Stimulated activated CD8-positive, alpha-beta memory T cell treated with anti-CD3 and anti-CD28 coated beads, Interleukin-12 subunit alpha, Interleukin-12 subunit beta, amount 100 ng/mL, for 1 hour (primary cell): ENCODE measurements at places on chromosomes 16 and 17.

DNA sequence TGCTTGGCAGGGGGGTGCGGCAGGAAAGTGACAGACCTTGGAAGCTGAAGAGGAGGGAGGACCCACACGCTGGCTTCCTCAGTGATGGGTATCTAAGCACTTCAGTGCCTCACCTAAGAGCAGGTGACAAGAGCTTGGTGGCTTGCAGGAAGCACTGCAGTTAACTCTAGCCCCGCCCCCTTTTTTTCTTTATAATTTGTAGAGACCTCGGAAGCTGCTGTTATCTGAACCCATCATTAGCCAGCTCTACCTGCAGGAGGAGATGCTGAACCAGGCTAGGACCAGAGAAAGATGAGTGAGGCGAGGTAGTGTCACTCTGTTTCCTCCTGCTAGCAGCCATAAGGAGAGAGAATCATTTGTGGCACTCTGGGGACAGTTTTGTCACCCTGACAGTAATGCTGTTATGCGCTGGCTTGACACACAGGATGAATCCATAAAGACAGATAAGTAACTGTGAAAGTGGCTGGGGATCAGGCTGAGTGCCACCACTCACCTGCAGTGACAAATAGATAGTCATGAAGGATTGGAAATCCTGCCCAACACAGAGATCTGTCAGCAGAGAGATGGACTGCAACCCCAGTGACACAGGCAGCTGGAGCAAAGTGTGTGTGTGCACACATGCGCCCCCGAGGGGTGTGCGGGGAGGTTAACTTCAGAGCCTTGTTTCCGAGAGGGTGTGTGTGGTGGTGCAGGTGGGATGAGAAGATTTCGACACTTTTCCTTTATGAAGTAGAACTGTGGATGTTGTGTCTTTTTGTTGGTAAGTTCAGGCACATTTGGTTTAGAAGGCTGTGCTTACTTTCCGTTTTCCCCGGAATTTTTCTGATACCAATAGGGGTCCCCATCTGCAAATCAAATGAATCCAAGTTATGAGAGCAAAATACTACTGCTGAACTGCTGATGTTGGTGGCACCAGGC is 224.0 kb downstream of the IRX3 start:
- no peak for DNase-seq

GRCh38 chr17:16269658-16270057 is 52.6 kb downstream of the PIGL start:
- no peak for DNase-seq

DNA sequence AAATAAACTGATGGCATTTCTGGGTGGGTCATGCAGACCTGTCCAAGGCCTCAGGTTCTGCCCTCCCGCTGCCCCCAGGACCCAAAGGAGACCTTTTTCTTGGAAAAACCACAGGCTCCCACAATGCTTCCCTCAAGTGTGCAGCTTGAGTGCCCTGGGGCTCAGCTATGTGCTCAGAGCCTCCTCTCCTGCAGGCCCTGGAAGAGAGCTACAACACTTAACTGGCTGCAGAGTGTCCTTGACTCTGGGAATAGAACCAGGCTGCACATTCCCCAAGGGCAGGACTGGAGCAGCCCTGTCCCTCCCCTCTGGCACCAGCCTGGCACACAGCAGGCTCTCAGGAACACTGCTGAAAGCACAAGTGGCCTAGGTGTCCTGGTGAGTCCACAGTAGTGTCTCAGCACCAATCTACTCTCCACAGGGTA is 4.8 kb upstream of the SREBF1 start:
- no peak for DNase-seq

DNA sequence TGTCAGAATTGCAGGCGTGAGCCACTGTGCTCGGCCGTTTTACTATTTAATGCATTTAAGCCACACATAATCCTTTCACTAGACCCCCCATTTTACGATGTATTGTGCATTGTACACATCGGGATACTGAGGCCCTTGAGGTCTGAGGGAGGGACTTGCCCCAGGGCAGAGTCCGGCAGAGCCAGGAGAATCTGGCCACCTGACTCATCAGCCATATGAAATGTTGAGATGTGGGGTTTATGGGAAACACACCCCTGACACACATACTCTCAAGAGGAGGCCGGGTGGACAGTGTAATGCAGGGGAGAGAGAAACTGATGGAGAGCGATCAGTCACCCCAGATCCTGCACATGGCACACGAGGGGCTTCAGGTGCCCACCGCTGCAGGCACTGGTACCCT is 196.6 kb downstream of the ZNF423 start:
- no peak for DNase-seq

DNA sequence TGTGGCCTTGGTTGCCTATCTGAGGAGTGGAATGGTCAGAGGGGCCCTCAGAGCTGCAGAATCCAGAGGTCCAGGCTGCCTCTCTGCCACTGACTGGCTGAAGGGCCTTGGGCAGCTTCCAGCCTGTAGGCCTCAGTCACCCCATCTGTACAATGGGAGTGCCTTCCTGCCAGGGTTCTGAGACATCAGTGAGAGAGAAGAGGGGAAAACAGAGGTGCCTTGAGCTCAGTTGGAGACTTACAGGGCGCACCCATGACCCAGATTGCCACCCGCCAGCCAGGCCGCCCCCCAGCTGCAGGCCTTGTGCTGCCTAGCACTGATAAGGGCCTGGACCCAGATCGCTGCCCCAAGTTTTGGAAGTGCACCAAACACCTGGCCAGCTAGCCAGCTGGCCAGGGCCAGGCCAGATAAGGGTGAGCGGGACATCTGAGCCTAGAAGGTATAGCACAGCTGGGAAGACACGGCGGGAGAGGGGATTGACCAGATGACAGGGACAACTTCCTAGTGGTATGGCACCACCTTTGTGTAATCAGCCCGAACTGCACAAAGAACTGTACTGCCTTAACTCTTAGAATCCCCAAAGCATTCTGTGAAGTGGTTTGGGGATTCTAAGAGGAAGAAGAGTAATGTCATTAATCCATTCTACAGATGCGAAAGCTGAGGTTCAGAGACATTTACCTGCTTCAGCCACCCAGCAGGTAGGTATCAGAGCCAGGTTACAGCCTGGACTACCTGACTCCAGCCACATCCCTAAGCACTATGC is 1.4 kb downstream of the SLC4A1 start:
- no peak for DNase-seq
